ENCODE measurements at places on chromosomes 12 and 14.

DNA sequence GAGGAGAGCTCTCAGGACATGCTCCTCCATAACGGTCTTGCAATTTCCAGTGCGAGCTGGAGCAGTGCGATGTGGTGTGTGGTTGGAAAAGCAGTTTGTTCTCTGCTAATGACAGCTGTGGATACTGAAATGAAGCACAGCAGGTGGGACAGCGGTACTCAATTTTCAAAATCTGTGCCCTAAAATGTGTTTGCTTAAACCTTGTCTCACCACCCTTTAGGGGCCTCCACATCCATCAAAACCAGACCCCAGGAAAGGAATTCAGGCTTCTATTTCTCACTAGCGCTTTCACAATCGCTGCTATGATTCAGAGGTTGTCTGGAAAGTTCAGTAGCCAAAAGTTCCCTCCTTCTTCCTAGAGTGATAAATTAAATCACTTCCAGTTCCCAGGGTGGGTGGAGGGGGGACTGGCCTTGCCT, 440.8 kb downstream of the EGLN3 start:
- DNase-seq = no peak

DNA sequence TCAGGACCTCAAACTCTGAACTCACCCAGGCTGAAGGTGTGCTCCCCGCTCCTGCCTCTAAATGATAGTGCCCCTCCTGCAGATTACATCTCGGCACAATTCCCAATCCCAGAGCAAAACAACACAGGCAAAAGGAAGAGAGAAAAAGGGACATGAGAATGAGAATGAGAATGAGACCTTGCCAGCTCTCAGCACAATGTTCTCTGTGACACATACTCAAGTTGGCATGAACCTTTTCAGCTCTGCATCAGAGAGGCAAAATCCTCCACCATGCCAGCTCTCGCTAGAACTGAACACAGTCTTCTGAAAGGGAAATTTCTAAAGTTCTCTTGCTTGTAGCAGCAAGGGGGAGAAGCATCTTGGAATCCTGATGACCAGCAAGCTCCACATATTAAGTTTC, 84.6 kb downstream of the KSR2 start:
- DNase-seq = no peak

DNA sequence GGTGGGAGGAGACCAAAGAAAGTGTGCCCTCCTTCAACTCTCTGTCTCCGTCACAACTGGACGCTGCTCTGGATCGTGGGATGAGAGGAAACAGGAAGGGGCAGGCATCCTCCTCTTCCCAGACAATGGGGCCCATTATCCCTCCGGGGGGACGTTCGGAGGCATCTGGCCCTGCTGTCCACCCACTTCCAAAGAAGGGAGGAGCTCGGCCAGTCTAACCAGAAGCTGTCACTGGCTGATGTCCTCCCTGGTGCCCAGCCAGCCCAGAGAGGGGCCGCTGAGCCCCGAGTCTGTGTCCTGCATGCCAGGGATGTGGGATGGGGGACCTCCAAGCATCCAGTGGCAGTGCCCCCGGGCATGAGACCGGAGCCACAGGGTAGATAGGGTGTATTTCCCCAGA, 39.8 kb upstream of the MEG3 start:
- no peak for DNase-seq

DNA sequence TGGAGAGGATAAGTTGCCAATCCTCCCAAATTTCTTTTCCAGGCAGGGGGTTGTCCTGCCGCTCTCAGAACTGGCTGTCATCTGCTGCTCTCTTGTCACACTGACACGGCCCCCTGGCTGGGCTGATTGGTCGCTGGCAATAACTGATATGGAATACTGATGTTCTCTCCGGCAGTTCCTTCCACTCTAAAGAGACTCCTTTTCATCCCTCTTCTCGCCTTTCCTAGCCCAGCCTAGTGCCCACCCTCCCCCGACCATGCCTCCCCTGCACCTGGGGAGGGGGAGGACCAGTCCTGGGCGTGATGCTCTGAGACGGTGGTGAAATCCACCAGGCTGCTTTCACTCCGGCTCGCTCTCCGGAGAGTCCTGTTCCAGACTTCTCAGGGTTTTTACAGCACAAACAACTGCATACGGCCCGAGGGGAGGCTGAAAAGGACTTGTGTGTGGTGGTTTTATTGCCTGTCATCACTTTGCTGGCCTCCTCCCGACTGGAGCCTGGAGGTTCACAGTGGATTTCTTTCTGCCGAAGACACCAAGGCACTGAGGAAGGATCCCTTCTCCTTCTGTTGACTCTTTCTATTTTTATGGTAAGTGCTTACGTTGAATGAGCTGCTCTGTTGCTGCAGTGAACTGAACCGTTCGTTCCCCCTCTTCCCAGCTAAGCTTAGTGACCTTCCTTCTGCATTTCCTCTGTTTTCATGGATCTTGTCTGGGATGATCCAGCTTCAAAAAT, at the start of gene ANO4:
TSS of gene ANO4 (plus strand) at position 336 of the 733 bp plus-strand sequence. CDS start 107,010 bp downstream, outside the sequence.
- peak; percentile 61 for DNase-seq

DNA sequence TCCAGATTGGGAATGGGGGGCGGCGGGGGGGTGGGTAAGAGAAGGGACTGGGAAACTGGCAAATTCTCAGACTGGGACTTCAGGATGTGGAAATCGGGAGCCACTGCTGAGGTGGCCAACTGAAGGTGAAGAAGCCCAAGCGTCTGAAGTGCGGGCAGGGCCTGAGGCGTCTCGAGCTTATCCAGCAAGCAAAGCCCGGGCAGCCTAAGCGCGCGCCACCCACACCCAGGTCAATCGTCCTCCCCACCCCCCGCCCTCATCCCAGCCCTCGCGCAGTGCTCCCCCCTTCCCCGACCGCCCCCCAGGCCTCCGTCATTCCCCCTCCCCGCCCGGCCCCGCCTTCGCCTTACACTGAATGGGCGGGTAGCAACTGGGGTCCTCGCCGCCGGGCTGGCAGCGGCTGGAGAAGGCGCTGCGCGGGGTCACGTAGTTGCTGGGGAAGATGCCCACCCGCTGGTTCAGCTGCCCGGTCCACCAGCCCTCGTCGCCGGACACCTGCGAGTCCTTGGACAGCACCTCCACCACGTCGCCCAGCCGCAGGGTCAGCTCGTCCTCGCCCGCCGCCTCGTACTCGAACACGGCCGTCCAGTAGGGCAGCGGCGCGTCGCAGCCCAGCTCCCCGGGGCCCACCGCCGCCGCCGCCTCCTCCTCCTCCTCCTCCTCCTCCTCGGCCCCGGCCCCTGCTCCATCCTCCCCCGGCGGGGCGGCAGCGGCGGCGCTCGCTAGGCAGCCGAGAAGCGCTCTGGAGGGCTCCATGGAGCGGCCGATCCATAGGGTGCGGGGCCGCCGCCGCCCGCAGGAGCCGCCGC, 693 bp downstream of the MAP3K9 start:
- DNase-seq = peak; percentile 60

- DNase-seq = no peak
Measured at GRCh38 chr12:52519826-52520662, at the start of gene KRT5. TSS of gene KRT5 (minus strand) at chr12:52520394. CDS start at chr12:52520296, 98 bp downstream.

Data from NCI-H1105 (cell line).